ENCODE measurements at places on chromosomes 16 and 17.

GRCh38 chr17:74979408-74980146 is 7.0 kb upstream of the HID1 start:
- DNase-seq = no peak

DNA sequence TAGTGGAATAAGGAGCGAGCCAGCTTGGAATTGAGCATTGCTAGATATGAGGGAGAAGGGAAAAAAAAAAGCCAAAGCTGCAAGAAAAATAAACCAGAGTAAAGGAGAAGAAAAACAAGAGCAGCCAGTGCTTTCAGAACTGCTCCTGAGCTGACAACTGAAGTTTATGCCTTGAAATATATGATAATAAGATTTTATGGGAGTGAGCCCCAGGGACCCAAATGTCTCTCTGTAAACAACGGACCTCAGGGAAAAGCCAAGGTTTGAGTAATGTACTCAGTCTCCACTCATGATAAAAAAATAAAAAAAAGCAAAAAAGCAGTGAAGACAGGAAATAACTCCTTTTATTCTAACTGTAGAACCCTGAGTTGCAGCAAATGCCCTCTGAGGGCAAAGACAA is 132.6 kb downstream of the SNX11 start:
- DNase-seq = no peak

GRCh38 chr16:79417601-79418008 is 182.9 kb downstream of the MAF start:
- DNase-seq = no peak

- DNase-seq = no peak
Observed at GRCh38 chr17:18851201-18851600, 6.7 kb upstream of the PRPSAP2 start.

DNA sequence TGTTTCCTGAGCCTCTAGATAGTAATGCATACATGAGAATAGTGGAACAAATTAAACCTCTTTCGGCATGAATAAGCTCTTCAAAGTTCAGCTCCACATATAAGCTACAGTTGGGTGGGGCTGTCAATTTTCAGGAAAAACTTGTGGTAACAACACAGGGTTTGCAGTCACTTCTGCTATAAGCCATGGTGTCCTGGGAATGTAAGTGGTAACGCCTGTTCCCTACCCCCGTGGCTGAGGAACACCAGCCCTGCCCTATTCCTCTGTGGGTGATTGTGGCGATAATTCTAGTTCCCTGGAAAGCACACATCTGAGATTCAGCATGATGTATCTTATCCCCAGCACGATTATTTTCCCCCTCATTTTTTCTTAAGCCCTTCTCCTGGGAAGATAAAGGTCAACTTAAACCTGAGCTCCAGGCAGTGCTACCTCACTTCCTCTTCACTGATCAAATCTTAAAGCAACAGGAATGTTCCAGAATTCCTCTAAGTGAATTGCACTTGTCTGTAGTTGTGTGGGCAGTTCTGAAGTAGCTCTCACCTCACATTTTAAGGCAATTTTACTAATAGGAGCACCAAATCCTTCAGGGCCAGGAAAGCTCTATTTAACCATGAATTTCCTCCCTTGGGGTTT is 500.7 kb upstream of the HSBP1 start:
- DNase-seq = no peak

DNA sequence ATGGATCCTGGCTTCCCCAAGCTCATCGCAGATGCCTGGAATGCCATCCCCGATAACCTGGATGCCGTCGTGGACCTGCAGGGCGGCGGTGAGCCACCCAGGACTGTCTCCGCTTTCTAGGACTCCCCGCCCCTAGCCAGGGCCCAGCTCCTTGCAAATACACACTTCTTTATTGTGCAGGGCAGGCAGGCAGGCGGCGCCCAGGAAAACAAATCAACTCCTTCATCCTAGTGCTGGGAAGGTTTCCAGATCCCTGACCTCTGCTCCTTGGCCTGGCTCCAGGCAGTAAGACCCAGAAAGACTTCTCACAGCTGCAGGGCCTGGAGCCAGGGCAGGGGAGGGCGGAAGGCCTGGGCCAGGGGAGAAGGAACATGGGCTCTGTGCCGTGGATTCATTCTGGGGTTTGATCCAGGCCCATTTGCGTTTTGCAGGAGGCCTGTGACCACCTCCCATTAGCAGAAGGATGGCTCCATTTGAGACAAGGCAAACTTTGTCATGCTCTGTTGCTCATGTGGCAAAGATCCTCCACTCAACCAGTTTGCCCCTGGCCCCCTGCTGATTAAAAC is 6.0 kb upstream of the LPCAT2 start:
- no peak for DNase-seq

DNA sequence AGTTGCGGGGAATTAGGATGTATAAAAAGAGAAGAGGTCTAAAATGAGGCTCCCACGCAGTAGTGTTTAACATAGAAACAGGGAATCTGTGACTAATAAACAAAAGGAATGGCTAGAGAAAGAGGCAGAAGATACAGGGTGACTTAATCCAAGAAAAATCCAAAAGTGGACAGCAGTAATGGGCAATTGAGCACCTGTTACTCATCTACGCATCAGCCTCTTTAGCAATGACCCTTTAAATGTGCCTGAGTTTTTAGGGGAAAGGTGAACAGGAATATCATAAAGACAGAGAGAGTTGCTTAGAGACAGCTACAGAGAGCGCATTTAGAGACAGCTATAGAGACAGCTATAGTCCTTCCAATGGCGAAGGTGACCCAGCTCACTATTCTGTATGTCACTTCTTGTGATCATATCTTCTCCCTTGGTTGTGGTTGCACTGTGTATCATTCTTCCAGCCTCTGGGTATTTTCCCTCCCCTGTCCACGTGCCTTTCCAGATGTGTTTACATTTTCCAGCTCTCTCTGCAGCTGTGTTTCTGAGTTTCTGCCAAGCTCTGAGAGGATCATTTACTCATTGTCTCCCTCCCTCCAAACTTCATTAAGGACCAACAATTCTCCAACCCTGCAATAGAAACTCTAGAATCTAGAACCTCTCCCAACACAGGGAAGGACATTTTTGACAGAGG is 61.5 kb downstream of the MYOCD start:
- no peak for DNase-seq

DNA sequence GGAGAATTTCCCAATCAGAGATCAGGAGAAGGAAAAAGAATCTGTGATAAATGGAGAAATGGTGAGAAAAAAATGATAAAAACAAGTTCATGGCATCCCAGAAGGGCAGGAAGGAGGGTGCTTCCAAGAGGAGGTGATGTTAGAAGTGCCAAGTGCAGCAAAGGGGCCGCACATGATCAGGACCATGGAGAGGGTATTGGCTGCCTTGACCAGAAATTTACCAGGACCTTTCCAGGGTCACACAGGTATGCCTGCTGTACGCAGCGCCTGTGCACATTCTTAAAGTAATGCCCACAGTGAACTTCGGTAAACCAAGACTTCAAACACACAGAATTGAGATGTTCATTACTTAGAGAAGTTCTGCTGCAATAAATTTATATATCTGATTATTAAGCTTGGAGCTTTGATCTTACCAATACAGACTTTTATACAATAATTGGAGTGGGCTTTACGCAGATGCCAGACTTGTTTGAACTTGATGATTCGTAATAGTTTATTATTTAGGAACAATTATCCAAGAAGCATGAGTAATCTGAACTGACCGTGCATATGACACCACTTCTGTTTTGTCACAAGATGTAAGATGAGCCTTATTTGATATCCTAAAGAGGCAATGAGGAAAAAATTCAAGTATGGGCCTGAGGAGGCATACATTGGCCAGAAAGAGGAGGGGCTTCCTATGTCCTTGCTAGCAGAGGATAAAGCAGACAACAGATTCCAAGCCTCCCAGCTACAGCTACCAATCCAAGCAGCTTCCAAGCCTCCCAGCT is 2.2 kb upstream of the KRT33A start:
- DNase-seq = no peak

DNA sequence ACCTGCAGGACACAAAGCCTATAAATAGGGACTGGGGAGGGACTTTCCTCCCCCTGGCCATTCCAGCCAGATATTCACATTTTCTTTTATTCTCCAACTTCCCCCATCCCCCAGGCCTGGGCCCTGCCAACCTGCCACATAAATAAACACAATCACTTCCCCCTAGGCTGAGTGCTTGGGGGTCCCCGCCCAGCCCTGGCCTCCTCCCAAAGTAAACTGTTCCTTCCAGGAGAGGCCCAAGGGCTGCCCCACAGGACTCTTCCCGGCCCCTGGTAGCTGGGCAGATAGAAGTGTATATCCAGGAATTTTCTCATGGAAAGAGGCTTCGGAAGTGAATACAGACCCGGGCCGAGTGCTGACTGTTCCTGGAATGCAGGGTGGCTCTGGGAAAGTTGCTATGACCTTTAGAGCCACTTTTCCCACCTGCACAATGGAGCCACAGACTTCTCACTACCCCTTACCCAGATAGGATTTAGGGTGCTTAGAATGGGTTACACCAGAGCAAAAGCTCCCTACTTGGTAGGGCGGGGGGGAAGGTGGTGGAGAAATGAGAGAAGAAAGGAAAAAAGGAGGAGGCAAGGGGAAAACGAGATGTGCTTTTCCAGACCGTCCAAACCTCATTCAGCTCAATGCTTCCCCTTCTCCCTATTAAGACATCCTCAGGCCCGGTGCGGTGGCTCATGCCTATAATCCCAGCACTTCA is 8.5 kb downstream of the CSF3 start:
- no peak for DNase-seq

DNA sequence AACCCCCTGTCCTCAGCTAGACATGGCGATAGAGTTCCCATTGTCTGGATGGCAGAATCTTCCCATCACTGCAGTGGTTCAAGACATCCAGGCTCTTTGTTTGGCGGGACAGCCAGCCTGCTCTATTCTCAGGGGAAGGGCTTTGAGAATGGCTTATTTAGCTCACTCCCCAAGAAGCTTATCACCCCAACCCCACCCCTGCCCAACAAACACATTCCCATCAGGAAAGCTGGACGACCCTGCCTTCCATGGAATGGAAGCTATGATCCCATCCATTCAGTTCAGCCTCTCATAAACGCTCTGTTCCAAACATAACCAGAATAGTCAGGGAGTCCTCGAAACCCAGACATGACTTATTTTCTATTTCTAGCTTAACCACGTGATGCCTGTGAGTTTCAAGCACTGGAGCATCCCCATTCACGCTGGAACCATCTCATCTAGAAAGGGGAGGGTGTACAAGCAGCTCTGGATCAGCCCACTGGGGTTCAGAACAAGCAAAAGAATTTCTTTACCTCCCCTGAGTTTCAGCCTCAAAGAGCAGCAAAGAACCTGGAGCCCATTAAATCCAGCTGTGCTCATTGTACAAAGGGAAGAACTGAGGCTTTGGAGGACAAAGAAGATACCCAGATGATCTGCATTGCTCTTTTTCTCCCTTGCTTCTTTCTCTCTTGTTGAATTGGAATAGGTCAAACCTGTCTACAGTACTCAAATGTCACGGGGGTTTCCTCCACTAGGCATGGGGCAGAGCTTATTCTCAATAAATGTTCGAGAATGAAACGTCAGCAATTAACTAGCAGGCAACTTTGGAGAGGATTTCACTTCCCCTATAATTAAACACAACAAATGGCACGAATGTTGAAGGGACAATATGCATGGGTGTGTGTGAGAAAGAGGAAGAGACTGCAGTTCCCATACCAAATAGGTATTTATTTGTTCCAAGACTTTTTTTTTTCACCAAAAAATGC is 93.1 kb downstream of the XYLT1 start:
- DNase-seq = no peak

DNA sequence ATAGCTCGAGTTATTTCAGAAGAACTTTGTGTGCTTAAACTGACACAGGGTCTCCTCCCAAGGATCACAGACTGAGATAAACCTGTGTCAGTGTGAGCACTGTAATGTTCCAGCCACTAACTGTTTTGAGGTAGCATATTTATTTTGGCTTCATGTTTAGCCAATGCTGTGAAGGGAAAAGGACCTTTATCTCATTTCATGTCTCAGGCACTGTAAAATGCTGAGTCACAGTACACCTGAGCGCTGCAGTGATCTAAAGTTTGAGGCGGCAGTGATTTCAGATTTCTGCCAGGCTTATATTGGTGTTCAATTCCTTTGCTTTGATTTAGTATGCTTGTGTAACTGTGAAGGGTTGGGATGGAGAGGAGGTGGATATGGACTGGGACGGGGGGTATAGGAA is 3.1 kb upstream of the DNAJA2 start:
- DNase-seq = no peak

- no peak for DNase-seq
Observed at GRCh38 chr16:65068151-65068740, 53.6 kb downstream of the CDH11 start.

DNA sequence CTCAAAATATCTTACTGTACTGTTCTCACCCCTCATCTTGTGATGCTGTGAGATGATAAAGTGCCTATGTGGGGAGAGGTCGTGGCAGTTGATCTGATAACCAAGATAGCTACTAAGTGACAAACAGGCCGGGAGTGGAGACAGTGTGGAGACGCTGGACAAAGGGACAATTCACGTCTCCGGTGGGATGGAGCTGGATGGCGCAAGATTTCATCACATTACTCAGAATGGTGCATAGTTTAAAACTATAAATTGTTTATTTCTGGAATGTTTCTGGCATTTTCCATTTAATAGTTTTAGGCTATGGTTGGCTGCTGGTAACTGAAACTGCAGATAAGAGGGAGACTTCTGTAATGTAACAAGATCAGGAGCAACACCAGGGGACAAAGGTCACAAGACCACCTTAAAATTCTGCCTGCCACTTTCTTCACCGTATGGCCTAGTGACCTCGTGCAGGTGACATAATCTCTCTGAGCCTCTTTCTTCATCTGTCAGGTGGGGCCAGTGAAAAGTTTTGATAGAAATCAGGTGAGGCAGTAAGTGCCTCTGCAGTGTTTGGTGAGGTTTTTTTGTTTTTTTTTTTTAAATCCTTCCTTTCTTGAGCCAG is 54.4 kb upstream of the LGALS9 start:
- DNase-seq = no peak

- DNase-seq = no peak
Observed at GRCh38 chr17:38786372-38786771, 13.0 kb downstream of the PIP4K2B start.

DNA sequence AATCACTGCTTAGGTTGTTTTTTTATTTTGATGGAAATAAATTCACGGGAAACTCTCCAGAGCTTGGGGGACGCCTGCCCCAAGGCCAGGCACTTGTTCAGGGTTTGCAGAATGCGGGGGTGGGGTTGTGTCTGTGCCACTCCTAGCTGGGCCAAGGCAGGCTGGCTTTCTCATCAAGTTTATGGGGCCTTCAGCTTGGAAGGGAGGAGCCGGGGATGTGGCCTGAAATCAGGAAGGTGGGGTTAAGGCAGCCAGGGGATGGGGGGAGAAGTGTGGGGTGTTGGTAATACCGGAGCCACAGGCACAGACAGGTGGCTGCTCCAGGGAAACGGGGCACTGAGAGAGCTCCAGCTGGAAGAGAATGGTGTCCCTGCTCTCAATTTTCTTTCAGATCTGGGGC is 1.7 kb upstream of the CHAD start:
- DNase-seq = no peak

DNA sequence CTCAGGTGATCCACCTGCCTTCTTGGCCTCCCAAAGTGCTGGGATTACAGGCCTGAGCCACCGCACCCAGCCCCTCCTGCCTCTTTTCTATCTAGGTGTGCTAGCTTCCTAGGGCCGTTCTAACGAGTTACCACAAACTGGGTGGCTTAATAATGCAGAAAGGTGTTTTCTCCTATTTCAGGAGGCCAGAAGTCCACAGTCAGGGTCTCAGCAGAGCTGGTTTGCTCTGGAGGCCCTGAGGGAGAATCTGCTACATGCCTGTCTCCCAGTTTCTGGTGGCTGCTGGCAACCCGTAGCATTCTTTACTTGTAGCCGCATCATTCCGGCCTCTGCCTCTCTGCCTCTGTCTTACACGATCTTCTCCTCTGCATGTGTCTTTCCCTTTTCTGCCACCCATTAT is 89.2 kb downstream of the NTN1 start:
- DNase-seq = no peak

- no peak for DNase-seq
Observed at GRCh38 chr17:66843627-66844026, 8.7 kb downstream of the CACNG5 start.

- no peak for DNase-seq
Observed at GRCh38 chr16:62205459-62205858, 169.2 kb upstream of the CDH8 start.
